ENCODE measurements at places on chromosomes 6 and 20. TPM values are rescaled to one million over a fixed set of nuclear protein-coding genes. Genes with fewer than 3 reads are reported as not detected.

The DEFB124 gene
- polyA plus RNA-seq = 0.16 TPM

The PAX1 gene
- 0.14 TPM for polyA plus RNA-seq

The OOEP gene
- 0.34 TPM for polyA plus RNA-seq

The TMEM200A gene
- polyA plus RNA-seq = 0.10 TPM

The SLC22A1 gene
- polyA plus RNA-seq = 0.43 TPM

The MAPK13 gene
- polyA plus RNA-seq = 53.3 TPM

The SNX21 gene
- polyA plus RNA-seq = 25.8 TPM

The GMPR gene
- 2.5 TPM for polyA plus RNA-seq

The IRAK1BP1 gene
- polyA plus RNA-seq = 0.69 TPM

The BPIFB1 gene
- 0.77 TPM for polyA plus RNA-seq

The ABHD16B gene
- polyA plus RNA-seq = 0.92 TPM

The ECT2L gene
- 0.04 TPM for polyA plus RNA-seq

The FAM209B gene
- 0.43 TPM for polyA plus RNA-seq

The EPPIN gene
- not detected for polyA plus RNA-seq

The PSMA7 gene
- polyA plus RNA-seq = 294 TPM

The CD93 gene
- 1.8 TPM for polyA plus RNA-seq

The SPAG4 gene
- 3.8 TPM for polyA plus RNA-seq

The OLIG3 gene
- polyA plus RNA-seq = not detected

The GGTLC1 gene
- polyA plus RNA-seq = not detected

The COL19A1 gene
- polyA plus RNA-seq = 0.02 TPM

The TAF8 gene
- 6.0 TPM for polyA plus RNA-seq

The MUC21 gene
- polyA plus RNA-seq = 1,484 TPM

The ARFGEF3 gene
- 0.15 TPM for polyA plus RNA-seq

The OR2J1 gene
- polyA plus RNA-seq = not detected

The OVOL2 gene
- 4.0 TPM for polyA plus RNA-seq

The LAMP5 gene
- 0.01 TPM for polyA plus RNA-seq

The ZNF334 gene
- 1.8 TPM for polyA plus RNA-seq

The PACSIN1 gene
- polyA plus RNA-seq = 0.01 TPM

The RNGTT gene
- 5.2 TPM for polyA plus RNA-seq

The GINS1 gene
- polyA plus RNA-seq = 5.9 TPM

The MOG gene
- not detected for polyA plus RNA-seq

The SCRT2 gene
- polyA plus RNA-seq = not detected

The SERAC1 gene
- polyA plus RNA-seq = 6.1 TPM

The GJA10 gene
- polyA plus RNA-seq = not detected

The ATRN gene
- 2.4 TPM for polyA plus RNA-seq

The GPR63 gene
- 0.28 TPM for polyA plus RNA-seq

The SS18L1 gene
- polyA plus RNA-seq = 5.5 TPM

The NRSN1 gene
- polyA plus RNA-seq = 0.04 TPM

The DIDO1 gene
- polyA plus RNA-seq = 17.3 TPM

The NOTCH4 gene
- polyA plus RNA-seq = 17.8 TPM

The DDX43 gene
- 0.60 TPM for polyA plus RNA-seq

The NDUFAF4 gene
- 16.6 TPM for polyA plus RNA-seq

The RAE1 gene
- polyA plus RNA-seq = 8.6 TPM

The IL17A gene
- polyA plus RNA-seq = not detected

The ADGRG6 gene
- polyA plus RNA-seq = 6.8 TPM

The NRM gene
- polyA plus RNA-seq = 15.4 TPM

The CAP2 gene
- polyA plus RNA-seq = 4.8 TPM

The BPIFA3 gene
- not detected for polyA plus RNA-seq

The FBXL4 gene
- polyA plus RNA-seq = 2.9 TPM

The LY6G6F gene
- polyA plus RNA-seq = not detected

The SYCP2L gene
- polyA plus RNA-seq = 0.63 TPM

The BPIFB2 gene
- polyA plus RNA-seq = 0.08 TPM

The PRDM1 gene
- 37.6 TPM for polyA plus RNA-seq

The THBS2 gene
- 1.6 TPM for polyA plus RNA-seq

The EPB41L1 gene
- 35.0 TPM for polyA plus RNA-seq

The PPARD gene
- polyA plus RNA-seq = 28.1 TPM

The SMPDL3A gene
- polyA plus RNA-seq = 4.9 TPM

The WFDC12 gene
- 2.2 TPM for polyA plus RNA-seq

All from esophagus (tissue), 2 donors.